Vagina (tissue), 2 donors: ENCODE measurements at places on chromosomes 4 and X. TPM values are rescaled to one million over a fixed set of nuclear protein-coding genes. Genes with fewer than 3 reads are reported as not detected.

The STK26 gene
- 18.9 TPM for total RNA-seq

The ZNF711 gene
- 2.2 TPM for total RNA-seq

The PDGFRA gene
- 141 TPM for total RNA-seq

The UBL4A gene
- 30.2 TPM for total RNA-seq

The FGF13 gene
- 3.2 TPM for total RNA-seq

DNA sequence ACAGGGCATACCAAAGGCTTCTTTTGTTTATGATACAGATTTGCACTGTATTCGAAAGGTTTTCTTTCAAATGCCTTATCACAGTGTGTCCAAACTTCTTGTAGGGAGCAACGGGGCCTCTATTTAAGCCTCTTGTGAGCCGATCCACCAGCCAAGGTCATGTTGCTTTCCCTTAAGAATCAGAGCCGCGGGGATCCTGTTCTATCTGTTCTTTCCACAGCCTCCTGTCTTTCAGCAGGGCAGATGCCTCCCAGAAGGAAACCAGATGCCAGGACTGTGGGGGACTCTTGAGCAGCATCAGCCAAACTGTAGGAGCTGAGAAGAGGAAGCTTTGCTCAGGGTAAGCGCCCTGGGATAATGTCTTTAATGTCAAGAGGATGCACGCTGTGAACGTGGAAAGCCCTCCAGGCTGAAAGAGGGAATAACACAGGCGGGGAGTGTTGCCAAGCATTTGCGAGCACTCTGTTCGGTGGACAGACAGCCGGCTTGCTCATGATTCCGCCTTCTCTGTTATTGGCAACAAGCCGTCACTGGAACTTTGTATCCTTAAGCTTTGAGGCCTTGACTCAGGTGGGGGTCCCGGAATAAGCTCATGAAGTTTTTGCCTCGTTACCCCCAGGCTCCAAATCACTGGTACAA lies 279.8 kb upstream of the FRG1 start:
- H3K4me1 ChIP-seq: no peaks in the 10 kb centered on the region
- H3K36me3 ChIP-seq: no peaks in the 10 kb centered on the region
- no peaks in the 10 kb centered on the region for H3K27me3 ChIP-seq
- no peak overlapping the region for H3K4me3 ChIP-seq
- no peak for DNase-seq
- no peak overlapping the region for H3K27ac ChIP-seq

DNA sequence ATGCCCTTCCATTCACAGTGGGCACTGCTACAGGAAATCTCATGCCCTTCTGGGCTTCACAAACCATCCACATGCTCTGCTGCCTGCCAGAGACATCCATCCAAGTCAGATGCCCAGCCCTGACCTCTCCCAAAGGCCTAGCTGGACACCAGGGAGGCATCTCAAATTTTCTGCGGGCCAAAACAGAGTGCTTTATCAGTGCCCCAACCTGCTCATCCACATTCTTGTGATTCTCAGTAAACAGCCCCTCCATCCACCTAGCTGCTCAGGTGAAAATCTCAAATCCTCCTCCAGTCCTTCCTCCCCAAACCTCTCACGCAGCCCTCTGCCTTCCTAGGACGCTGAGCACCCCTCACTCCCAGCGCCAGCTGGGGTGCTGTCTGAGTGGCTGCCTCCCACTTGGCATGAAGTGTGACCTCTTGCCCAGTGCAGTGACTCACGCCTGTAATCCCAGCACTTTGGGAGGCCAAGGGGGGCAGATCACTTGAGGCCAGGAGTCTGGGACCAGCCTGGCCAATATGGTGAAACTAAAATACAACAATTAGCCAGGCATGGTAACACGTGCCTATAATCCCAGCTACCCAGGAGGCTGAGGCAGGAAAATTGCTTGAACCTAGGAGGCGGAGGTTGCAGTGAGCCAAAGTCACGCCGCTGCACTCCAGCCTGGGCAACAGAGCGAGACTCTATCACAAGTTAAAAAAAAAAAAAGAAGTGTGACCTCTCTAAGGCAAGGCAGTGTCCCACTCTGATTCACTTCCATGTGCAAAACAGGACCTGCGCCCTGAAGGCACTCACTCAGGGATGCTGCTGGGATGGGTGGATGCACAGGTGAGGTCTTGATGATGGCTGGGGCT lies 1.7 kb upstream of the AFAP1 start:
- no peaks in the 10 kb centered on the region for H3K27me3 ChIP-seq
- H3K36me3 ChIP-seq: no peaks in the 10 kb centered on the region
- H3K4me3 ChIP-seq: no peak overlapping the region
- H3K4me1 ChIP-seq: peaks cover 13% of the 10 kb centered on the region

DNA sequence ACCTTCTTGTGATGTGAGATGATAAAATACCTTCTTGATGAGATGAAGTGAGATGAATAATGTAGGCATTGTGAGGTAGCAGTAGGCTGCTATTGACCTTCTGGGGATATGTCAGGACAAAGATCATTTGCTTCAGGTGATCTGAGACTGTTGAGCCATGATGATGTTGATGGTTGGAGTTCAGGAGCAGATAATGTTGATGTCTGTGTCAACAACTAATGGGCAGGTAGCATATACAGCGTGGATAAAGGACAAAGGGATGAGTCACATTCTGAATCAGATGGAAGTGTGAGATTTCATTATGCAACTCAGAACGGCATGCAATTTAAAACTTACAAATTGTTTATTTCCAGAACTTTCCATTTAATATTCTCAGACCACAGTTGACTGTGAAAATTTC lies 57.3 kb downstream of the RAP1GDS1 start:
- DNase-seq: no peak
- no peaks in the 10 kb centered on the region for H3K27me3 ChIP-seq
- H3K27ac ChIP-seq: no peak overlapping the region
- H3K4me3 ChIP-seq: no peak overlapping the region
- no peaks in the 10 kb centered on the region for H3K4me1 ChIP-seq
- H3K36me3 ChIP-seq: no peaks in the 10 kb centered on the region

DNA sequence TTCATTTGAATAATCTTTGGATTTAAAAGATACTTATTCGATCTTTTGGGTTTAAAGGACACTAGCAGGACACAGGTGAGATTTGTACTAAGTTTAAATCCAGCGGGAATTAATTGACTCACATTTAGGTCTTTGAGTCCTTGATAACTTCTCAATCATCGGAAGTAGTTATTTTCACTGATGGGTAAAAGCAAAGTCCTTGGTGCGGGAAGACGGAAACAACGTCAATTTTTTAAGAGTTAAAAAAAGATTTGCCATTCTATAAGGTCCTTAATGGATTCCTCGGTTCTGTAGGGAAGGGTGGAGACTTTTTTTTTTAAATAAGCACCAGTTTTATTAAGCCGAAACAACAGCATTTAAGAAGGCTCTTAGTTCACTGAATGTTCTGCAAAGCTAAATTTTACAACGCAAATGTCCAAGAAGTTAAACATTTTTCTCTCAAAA lies 2.9 kb downstream of the TMSB4X start:
- H3K4me3 ChIP-seq: peak overlapping the region; percentile 63
- no peaks in the 10 kb centered on the region for H3K27me3 ChIP-seq
- no peak for DNase-seq
- H3K27ac ChIP-seq: peak overlapping the region; percentile 92
- H3K4me1 ChIP-seq: no peaks in the 10 kb centered on the region

GRCh38 chr4:42690537-42690936 lies 33.6 kb upstream of the ATP8A1 start:
- no peak overlapping the region for H3K4me3 ChIP-seq
- no peaks in the 10 kb centered on the region for H3K36me3 ChIP-seq
- H3K27me3 ChIP-seq: no peaks in the 10 kb centered on the region
- no peaks in the 10 kb centered on the region for H3K4me1 ChIP-seq

- H3K36me3 ChIP-seq: no peaks in the 10 kb centered on the region
- no peak for DNase-seq
- H3K4me1 ChIP-seq: no peaks in the 10 kb centered on the region
- H3K27me3 ChIP-seq: no peaks in the 10 kb centered on the region
Measured at GRCh38 chr4:144599621-144600020, 46.3 kb upstream of the HHIP start.
